ENCODE measurements at places on chromosomes 1 and 21. TPM values are rescaled to one million over a fixed set of nuclear protein-coding genes. Genes with fewer than 3 reads are reported as not detected.

The PLCH2 gene
- 20.2 TPM for total RNA-seq

The ZNF281 gene
- 20.7 TPM for total RNA-seq

The HCN3 gene
- total RNA-seq: 4.1 TPM

The VCAM1 gene
- total RNA-seq: 0.12 TPM

The SLC16A4 gene
- total RNA-seq: 0.25 TPM

The NOS1AP gene
- total RNA-seq: 0.09 TPM

The OR6N1 gene
- total RNA-seq: not detected

The OR10Z1 gene
- not detected for total RNA-seq

The PRMT2 gene
- 241 TPM for total RNA-seq

The FDPS gene
- 68.2 TPM for total RNA-seq

The MX1 gene
- 63.5 TPM for total RNA-seq

The CDK18 gene
- total RNA-seq: 1.9 TPM

The NR5A2 gene
- 0.15 TPM for total RNA-seq

The HSD3B1 gene
- total RNA-seq: not detected

The RAB42 gene
- total RNA-seq: not detected

The C2CD4D gene
- 0.85 TPM for total RNA-seq

The CLCA4 gene
- not detected for total RNA-seq

The SLC35E2B gene
- total RNA-seq: 128 TPM

The TSTD1 gene
- 105 TPM for total RNA-seq

All from T-cell (primary cell).